ENCODE measurements at places on chromosomes 5 and 9. TPM values are rescaled to one million over a fixed set of nuclear protein-coding genes. Genes with fewer than 3 reads are reported as not detected.

PDCD1LG2 gene
- 2.2 TPM for total RNA-seq

TMC1 gene
- total RNA-seq: not detected

AGXT2 gene
- total RNA-seq: not detected

SCGB3A2 gene
- not detected for total RNA-seq

PRRX2 gene
- not detected for total RNA-seq

CDKN2B-AS1 gene
- 4.4 TPM for total RNA-seq

GFPT2 gene
- total RNA-seq: 0.12 TPM

MSMP gene
- not detected for total RNA-seq

SLC6A3 gene
- total RNA-seq: not detected

GPRIN1 gene
- 2.5 TPM for total RNA-seq

CTNND2 gene
- total RNA-seq: not detected

BARHL1 gene
- not detected for total RNA-seq

BAAT gene
- total RNA-seq: not detected

LRRC26 gene
- not detected for total RNA-seq

CAPSL gene
- not detected for total RNA-seq

CCDC180 gene
- 4.6 TPM for total RNA-seq

CATSPER3 gene
- total RNA-seq: 1.2 TPM

ELOVL7 gene
- total RNA-seq: 0.42 TPM

CKMT2 gene
- not detected for total RNA-seq

DEPDC1B gene
- 46.7 TPM for total RNA-seq

GMCL2 gene
- total RNA-seq: not detected

AGTPBP1 gene
- total RNA-seq: 37.2 TPM

SEMA5A gene
- total RNA-seq: 0.12 TPM

TEK gene
- not detected for total RNA-seq

ZNF879 gene
- 5.0 TPM for total RNA-seq

TSPAN17 gene
- total RNA-seq: 39.6 TPM

TRAPPC13 gene
- 24.5 TPM for total RNA-seq

SARDH gene
- total RNA-seq: 1.9 TPM

SPINK13 gene
- total RNA-seq: not detected

FLT4 gene
- total RNA-seq: 0.25 TPM

PTCH1 gene
- 7.1 TPM for total RNA-seq

HMGCS1 gene
- total RNA-seq: 54.3 TPM

PCDHGB1 gene
- total RNA-seq: not detected

TNFSF15 gene
- 2.5 TPM for total RNA-seq

PLPPR1 gene
- not detected for total RNA-seq

PCDHGB3 gene
- 0.12 TPM for total RNA-seq

SLC22A4 gene
- not detected for total RNA-seq
